ENCODE measurements at places on chromosomes 7 and 10. TPM values are rescaled to one million over a fixed set of nuclear protein-coding genes. Genes with fewer than 3 reads are reported as not detected.

DNA sequence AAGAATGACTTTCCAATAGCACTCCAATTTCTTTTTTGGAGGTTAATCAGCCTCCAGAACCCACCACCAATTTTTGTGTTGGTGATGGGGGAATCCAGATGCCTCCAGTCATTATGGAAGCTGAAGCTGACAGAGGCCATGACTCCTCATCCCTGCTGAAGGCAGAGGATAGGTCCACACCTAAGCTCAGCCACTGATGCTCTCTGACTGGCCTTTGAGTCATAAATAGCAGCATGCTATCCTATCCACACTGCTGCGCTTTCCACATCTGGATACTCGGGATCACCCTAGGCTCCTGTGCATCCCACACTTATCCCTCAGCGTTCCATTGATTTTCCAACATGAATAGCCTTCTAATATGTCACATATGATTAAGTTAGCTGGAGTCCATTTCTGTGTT lies 124.2 kb downstream of the TES start:
- no peak for DNase-seq

GRCh38 chr10:133537546-133538545 lies 10.7 kb downstream of the CYP2E1 start:
- DNase-seq = no peak

Gene APBB1IP
- 1.6 TPM for total RNA-seq

- DNase-seq = no peak
Measured at GRCh38 chr7:467856-468545, 51.6 kb downstream of the PDGFA start.

Data from esophagus squamous epithelium (tissue), 5 donors.